ENCODE measurements at places on chromosomes 7 and 10. TPM values are rescaled to one million over a fixed set of nuclear protein-coding genes. Genes with fewer than 3 reads are reported as not detected.

GRCh38 chr7:70361821-70362220 lies 763.5 kb downstream of the AUTS2 start:
- H3K36me3 ChIP-seq = no peaks in the 10 kb centered on the region
- no peak for DNase-seq
- H3K4me3 ChIP-seq = no peak overlapping the region
- H3K4me1 ChIP-seq = peaks cover 9% of the 10 kb centered on the region
- H3K27me3 ChIP-seq = peaks cover 3% of the 10 kb centered on the region
- no peak overlapping the region for H3K27ac ChIP-seq

GRCh38 chr10:93514521-93514920 lies 18.1 kb downstream of the CEP55 start:
- peaks cover 11% of the 10 kb centered on the region for H3K4me1 ChIP-seq
- H3K4me3 ChIP-seq = no peak overlapping the region
- DNase-seq = no peak
- H3K36me3 ChIP-seq = peaks cover 45% of the 10 kb centered on the region
- H3K27me3 ChIP-seq = no peaks in the 10 kb centered on the region

DNA sequence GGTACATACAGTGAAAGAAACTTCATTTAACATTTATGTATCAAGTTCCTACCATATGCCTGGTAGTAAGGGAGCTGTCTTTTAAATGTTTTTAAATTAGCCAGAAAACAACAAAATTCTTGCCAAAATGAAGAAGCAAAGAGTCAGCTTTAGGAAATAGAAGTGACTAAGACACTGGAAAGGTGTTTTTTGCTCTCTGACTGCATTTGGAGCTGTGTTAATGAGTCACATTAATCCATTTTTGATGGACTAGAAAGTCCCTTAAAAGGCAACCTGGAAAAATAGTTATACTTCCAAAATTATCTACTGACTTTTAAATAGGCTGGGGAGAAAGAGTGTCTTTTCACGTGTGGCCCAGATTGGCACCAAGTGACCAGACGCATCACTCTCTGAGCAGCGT lies 3.9 kb upstream of the COL17A1 start:
- peaks cover 17% of the 10 kb centered on the region for H3K4me1 ChIP-seq
- no peak overlapping the region for H3K27ac ChIP-seq
- DNase-seq = no peak
- no peaks in the 10 kb centered on the region for H3K36me3 ChIP-seq
- H3K4me3 ChIP-seq = no peak overlapping the region
- H3K27me3 ChIP-seq = no peaks in the 10 kb centered on the region

- DNase-seq = no peak
- H3K4me3 ChIP-seq = no peak overlapping the region
- no peak overlapping the region for H3K27ac ChIP-seq
Measured at GRCh38 chr7:79046061-79046460, 407.4 kb downstream of the MAGI2 start.

DNA sequence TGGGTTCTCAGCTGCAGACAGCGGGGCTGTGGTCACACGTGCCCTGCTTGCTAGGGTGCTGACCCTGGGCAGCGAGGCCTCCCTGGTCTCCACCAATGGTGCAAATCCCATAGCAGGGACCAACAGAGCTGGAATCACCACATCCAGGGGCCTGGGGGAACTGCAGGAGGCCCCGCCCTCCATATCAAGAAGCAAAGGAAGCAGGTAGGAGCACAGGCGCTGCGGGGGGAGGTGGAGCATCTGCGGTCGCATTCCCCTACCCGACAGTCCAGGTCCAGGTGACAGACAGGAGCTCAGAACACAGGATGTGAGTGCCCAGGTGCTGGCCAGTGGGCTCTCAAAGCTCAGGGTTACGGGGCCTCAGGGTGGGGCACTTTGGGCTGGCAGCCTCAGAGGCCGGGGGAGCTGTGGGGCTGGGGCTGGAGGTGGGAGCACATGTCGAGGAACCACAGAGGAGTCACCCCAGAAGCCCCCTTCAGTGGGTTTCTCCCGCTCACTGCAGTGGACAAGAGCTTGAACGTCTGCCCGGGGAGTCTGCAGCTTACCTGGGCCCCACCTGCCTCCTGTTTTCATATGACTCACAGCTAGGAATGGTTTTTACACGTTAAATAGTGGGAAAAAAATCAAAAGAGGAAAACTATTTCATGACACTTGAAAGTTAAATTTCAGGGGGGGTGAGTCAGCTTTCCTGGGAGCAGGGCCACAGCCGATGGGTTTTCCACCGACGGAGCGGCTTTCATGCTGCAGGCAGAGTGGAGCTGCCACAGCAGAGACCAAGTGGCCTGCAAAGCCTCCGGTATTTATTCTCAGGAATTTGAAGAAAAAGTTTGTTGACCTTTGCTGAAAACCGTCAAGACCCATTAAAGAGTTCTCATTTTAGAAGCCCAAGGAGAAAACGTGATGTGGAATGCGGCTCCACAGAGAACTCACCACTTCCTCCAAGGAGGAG lies 148.7 kb upstream of the PPP2R2D start:
- no peak overlapping the region for H3K4me3 ChIP-seq
- no peak overlapping the region for H3K27ac ChIP-seq
- H3K36me3 ChIP-seq = no peaks in the 10 kb centered on the region
- DNase-seq = no peak
- no peaks in the 10 kb centered on the region for H3K4me1 ChIP-seq

GRCh38 chr7:102320181-102320580 lies 33.5 kb downstream of the SH2B2 start:
- H3K4me1 ChIP-seq = no peaks in the 10 kb centered on the region
- H3K27me3 ChIP-seq = peaks cover 16% of the 10 kb centered on the region
- no peak for DNase-seq
- H3K4me3 ChIP-seq = no peak overlapping the region

DNA sequence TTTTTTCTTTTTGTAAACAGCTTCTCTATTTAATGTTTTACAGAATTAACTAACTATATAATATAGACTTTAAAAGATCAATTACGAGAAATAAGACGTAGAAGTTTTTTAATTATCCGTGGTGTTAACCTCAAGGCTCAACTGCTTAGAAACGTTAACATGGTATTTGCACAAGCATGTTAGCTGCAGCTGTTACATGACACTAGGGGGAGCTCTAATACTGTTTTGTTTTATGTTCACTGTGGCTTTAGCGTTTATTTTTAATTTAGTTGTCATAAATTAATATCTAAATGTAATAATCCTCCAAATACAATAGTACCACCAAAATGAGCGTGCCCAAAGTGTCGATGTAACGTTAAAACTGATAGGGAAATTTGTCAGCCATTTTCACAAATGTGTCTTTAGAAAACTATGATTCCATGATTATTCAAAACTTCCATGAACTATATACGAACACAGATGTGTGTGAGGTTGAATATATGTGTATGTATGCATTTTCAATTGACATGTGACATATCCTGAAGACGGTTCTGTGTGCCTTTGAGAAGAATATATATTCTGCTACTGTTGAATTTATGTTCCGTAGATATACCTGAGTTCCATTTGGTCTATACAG lies 828.8 kb upstream of the MBL2 start:
- H3K4me1 ChIP-seq = no peaks in the 10 kb centered on the region
- no peak for DNase-seq
- no peaks in the 10 kb centered on the region for H3K36me3 ChIP-seq

DNA sequence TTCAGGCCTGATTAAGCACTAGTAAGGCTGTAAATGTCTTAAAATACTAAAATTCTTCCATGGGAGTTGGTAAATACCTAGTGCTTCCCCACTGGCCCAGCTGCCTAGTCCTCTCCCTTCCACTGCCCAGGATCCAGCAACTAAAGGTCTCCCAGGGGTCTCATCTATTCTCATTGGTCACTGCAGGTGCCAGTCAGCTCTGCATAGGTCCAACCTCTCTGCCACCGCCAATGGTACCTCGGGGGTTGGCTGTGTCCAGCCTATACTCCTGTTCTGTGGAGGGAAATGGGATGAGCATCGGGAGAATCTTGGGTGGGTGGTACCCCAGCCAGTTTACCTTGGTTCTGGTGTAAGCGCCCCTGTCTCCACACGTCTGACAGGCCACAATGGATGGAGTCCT lies 6.1 kb upstream of the CREB5 start:
- no peaks in the 10 kb centered on the region for H3K36me3 ChIP-seq
- no peak for DNase-seq
- H3K27me3 ChIP-seq = peaks cover 49% of the 10 kb centered on the region
- no peak overlapping the region for H3K27ac ChIP-seq
- H3K4me3 ChIP-seq = no peak overlapping the region

DNA sequence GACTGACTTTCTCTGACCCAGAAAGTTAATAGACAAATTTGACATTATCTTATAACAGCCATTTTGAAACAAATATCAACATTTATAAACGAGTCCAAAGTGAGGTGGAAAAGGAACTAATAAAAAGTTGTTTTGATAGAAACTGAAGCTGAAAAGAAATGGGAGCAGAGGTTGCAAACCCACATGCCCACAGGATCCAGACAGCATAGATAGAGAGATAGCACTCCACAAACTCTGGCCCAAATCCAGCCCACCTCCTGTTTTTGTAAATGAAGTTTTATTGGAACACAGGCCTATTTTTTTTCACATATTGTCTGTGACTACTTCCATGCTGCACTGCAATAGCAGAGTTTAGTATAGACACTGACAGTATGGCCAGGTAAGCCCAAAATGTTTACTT lies 171.9 kb downstream of the PRKG1 start:
- H3K4me1 ChIP-seq = no peaks in the 10 kb centered on the region
- DNase-seq = no peak
- no peaks in the 10 kb centered on the region for H3K36me3 ChIP-seq
- H3K27me3 ChIP-seq = no peaks in the 10 kb centered on the region

DNA sequence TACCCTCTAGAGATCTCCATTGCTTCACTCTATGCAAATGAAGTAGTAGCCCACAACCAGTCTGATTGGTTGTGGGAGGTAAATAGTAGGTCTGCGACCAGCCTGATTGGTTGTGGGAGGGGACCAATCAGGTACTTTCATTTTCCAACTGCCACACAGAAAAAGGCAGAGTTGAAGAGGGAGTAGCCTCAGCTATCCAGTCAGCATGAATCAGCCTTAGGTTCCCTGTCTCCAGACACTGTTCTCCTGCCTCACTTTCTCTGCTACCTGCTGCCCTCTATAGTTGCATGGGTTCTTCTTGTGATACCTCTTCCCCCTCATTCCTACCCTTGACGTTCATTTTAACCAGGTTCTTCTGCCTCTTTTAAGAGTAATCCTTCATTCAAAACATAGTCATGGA lies 114.5 kb upstream of the LYZL1 start:
- no peak overlapping the region for H3K4me3 ChIP-seq
- no peak for DNase-seq
- H3K4me1 ChIP-seq = no peaks in the 10 kb centered on the region
- no peak overlapping the region for H3K27ac ChIP-seq
- peaks cover 15% of the 10 kb centered on the region for H3K27me3 ChIP-seq

- DNase-seq = no peak
- no peak overlapping the region for H3K27ac ChIP-seq
- no peak overlapping the region for H3K4me3 ChIP-seq
- no peaks in the 10 kb centered on the region for H3K27me3 ChIP-seq
Measured at GRCh38 chr7:37945336-37945735, 24.9 kb downstream of the EPDR1 start.

GRCh38 chr10:79189181-79189580 lies 120.4 kb downstream of the ZMIZ1 start:
- no peak for DNase-seq
- no peaks in the 10 kb centered on the region for H3K4me1 ChIP-seq
- no peaks in the 10 kb centered on the region for H3K36me3 ChIP-seq
- no peak overlapping the region for H3K4me3 ChIP-seq

DNA sequence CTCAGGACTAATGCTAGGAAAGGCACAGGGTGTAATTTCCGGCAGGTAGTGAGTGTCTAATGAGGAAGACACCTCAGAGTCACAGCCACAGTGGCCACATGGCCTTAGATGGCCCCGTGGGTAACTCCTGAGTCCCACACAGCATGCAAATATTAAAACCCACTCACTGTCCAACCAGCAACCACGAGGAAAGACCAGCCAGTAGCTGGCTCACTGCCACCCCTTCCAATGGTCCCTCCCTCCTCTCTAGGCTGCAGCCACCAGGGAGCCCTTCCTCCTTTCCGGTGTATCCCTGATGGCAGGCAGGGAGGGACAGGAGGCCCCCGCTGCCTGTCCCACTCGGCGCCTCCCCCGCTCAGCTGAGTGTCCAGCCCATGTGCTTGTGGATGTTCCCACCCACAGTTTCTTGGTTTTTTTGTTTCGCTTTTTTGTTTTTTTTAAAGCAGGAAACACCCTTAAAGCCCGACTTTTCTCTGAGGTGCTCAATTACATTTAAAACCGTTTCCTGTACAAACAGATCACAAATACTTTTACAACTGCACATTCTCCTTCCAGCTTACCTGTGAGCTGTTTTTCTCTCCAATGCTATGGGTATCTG lies 9.2 kb downstream of the BNIP3 start:
- no peaks in the 10 kb centered on the region for H3K27me3 ChIP-seq
- peak overlapping the region; percentile 43 for H3K4me3 ChIP-seq
- peak; percentile 51 for DNase-seq

DNA sequence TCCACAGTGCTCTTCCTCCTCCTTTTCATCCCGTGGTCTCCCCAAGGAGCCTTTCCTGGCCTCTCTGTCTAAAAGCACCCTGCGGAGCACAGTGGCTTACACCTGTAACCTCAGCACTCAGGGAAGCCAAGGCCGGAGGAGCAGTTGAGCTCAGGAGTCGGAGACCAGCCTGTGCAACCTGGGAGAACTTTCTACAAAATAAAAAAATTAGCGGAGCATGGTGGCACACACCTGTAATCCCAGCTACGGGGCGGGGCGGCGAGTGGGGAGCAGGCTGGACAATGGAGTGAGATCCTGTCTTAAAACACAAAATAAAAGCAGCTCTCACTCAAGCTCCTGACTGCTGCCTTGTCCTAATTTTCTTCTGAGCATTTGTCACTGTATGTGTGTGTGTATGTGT lies 1.4 kb upstream of the COBL start:
- H3K27me3 ChIP-seq = peaks cover 38% of the 10 kb centered on the region
- DNase-seq = no peak
- H3K4me3 ChIP-seq = no peak overlapping the region
- peaks cover 12% of the 10 kb centered on the region for H3K4me1 ChIP-seq

GRCh38 chr10:22911889-22912762 lies 15.7 kb upstream of the ARMC3 start:
- no peak overlapping the region for H3K27ac ChIP-seq
- H3K27me3 ChIP-seq = no peaks in the 10 kb centered on the region
- DNase-seq = no peak
- H3K4me1 ChIP-seq = peaks cover 6% of the 10 kb centered on the region
- peaks cover 3% of the 10 kb centered on the region for H3K36me3 ChIP-seq
- H3K4me3 ChIP-seq = no peak overlapping the region

DNA sequence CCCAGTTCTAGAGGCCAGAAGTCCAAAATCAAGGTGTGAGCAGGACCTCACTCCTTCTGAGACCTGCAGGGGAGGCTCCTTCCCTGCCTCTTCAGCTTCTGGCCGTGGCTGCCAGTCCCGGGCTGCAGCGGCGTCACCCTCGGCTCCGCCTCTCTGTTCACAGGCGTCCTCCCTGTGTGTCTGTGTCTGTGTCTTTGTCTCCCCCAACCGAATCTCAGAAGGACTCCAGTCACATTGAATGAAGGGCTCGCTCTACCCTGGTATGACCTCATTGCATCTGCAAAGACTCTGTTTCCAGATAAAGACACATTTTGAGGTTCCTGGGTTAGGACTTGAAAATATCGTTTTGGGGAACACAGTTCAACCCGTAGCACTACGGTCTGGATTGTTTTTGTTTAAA lies 33.1 kb upstream of the GALNT11 start:
- peak; percentile 67 for DNase-seq
- H3K4me3 ChIP-seq = no peak overlapping the region
- no peak overlapping the region for H3K27ac ChIP-seq
- peaks cover 13% of the 10 kb centered on the region for H3K27me3 ChIP-seq
- H3K4me1 ChIP-seq = peaks cover 10% of the 10 kb centered on the region

The SDK1 gene
- total RNA-seq = 1.1 TPM

The MPP7 gene
- 10.9 TPM for total RNA-seq

The PAPOLB gene
- total RNA-seq = not detected

The GLRX3 gene
- total RNA-seq = 123 TPM

The LIPJ gene
- not detected for total RNA-seq

The SMKR1 gene
- total RNA-seq = 2.7 TPM
